ENCODE measurements at places on chromosomes 16 and 17.

- no peak for DNase-seq
Observed at GRCh38 chr17:9577373-9577709, 899 bp downstream of the CFAP52 start.

- DNase-seq, result no peak
Observed at GRCh38 chr16:84283314-84284153, 11.1 kb upstream of the WFDC1 start.

- DNase-seq, result no peak
Observed at GRCh38 chr17:1021147-1021546, 24.2 kb downstream of the TIMM22 start.

- DNase-seq, result no peak
Observed at GRCh38 chr17:43468691-43469139, 15.1 kb upstream of the DHX8 start.

- peak; percentile 54 for DNase-seq
Observed at GRCh38 chr17:10729334-10730193, at the start of gene TMEM220. TMEM220 (minus strand) TSS chr17:10730023; CDS start chr17:10729851, 172 bp downstream.

GRCh38 chr16:23401139-23401538 lies 51.9 kb downstream of the COG7 start:
- no peak for DNase-seq

All from stimulated activated CD8-positive, alpha-beta memory T cell treated with anti-CD3 and anti-CD28 coated beads, Interleukin-4, amount 100 ng/mL, for 48 hours (primary cell).